ENCODE measurements at places on chromosomes 7 and 10. TPM values are rescaled to one million over a fixed set of nuclear protein-coding genes. Genes with fewer than 3 reads are reported as not detected.
A peak's percentile ranks its signal among the peaks of the same experiment; 100 is the strongest.

DNA sequence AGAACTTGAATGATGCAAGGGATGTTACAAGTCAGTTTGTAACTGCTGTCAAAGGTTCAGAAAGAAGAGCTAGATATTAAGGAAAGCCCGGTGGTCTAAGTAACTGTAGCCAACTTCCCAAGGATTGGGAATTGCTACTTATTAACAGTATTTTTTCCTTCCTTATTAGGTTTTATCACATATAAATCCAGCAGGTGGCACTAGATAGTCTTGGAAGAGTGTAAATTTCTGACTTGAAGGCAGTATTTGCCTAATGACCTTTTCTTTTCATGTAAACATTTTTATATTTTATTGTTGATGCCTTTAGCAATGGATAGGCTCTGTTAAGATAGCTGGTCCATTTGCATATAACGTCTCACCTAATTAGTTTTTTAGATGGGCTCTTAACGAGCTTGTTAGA, 51.2 kb downstream of the ANLN start:
- DNase-seq: no peak

GRCh38 chr7:113768387-113768786, 150.4 kb downstream of the PPP1R3A start:
- DNase-seq: no peak

DNA sequence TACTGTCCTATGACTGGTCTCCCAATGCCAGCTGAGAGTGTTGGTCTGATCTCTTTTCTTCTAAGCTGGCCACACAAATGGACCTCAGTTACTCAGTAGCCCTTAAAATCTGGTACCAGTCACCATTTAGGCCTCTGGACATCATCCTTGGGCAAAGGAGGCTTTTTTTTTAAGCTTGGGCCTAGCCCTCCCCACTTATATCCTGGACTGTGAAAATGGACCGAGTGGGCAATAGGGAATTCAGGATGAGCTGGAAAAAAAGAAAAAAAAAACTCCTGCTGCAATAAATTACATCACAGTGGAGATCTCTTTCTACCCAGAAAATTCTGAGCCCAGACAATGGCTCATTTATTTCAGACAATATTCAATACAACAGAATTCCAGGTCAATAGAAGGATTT, 68.4 kb downstream of the PARP12 start:
- no peak for DNase-seq

DNA sequence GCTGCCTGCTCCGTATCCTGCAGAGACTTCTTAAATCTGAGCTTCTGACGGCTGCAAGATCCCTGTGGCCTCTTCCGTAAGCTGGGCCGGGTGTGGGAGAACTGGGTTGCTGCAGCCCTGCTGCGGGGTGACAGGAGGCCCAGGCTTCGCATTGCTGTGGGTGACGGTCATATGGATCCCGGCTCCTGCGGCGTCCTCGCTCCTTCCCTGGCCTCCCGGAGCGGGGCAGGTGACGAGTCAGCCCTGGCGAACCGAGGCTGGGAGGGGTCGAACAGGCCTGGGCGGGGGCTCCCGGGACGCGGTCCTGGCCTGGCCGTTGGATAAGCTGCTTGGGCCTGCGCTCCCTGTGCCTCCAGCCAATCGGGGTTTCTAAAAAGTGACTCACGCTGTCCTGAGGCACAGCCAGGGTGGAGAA, 7.8 kb upstream of the UBE2D1 start:
- DNase-seq: peak; percentile 72

DNA sequence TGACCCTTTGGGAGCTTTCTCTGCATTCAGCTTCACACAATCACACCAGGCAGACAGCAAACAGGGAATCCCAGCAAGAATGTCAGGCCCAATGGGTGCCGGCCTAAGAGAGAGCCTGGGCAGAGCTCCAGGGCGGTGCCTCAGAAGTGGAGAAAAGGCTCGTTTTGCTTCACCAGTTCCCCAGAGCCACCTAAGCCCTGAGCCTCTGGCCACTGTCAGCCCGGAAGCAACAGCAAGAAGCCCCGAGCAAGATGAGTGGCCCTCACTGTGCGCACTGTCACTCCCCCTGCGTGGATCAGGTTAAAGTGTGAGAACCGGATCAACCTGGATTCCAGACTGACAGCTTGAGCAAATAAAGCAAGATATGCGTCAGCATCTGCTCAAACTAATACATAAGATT, 14.7 kb downstream of the CNPY1 start:
- DNase-seq: peak; percentile 40

Gene NUTM2E
- 0.63 TPM for total RNA-seq

DNA sequence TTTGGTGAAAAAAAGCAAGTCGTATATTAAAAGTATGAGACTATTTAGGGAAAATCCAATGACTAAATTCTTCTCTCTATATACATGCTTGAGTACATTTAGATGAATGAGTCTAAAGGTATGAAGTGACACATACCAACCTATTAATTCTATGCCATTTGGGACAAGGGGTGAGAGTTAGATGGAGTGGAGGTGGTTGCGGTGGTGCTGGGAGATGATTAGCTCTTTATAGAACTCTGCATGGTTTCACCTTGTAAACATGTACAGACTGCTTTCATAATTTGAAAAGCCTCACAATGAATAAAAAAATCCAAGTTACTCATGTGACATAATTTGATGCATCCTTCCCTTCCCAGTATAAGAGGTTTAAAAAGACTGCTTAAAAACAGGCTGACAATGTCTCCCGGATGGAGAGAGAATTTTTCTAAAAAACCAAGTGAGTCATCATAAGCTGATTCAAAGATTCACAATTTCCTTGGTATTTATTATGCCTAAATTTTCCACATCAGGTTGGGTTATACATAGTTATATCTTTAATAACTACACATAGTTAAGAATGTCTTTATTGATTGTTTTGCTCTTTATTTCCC, 572.8 kb downstream of the REEP3 start:
- DNase-seq: no peak

Gene FAM24B
- total RNA-seq: 0.89 TPM

- DNase-seq: peak; percentile 47
Measured at GRCh38 chr7:150322114-150322832, 882 bp upstream of the LRRC61 start.

DNA sequence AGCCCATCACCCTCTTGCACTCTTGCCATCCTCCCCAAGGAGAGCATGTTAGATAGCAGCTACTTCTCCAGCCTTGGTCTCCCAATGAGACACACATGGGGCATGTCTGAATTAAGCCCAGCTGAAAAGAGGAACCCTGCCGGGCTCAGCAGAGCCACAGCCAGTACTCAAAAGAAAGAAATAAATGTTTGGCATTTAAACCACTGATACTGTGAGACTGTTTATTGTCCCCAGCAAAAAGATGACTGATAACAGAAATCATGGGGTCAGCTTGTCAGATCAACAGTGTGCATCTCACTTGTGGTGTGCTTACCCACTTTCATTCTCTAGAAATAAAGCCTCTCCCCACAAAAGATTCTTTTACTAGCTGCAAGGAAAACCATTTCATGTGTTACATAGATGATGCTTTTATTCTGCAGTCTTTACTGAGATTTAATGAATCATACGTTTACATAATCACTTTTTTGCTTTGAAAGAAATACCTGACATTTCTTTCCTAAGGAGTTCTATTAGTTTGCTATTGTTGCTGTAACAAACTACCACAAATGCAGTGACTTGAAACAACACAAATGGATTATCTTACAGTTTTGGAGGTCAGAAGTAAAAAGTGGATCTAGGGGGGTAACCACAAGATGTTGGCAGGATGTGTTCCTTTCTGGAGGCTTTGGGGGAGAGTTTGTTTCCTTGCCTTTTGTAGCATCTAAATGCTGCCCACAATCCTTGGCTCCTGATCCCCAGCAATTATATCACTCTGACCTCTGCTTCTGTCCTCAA, 20.9 kb downstream of the ANKRD7 start:
- DNase-seq: no peak

Gene AMZ1
- 1.6 TPM for total RNA-seq

DNA sequence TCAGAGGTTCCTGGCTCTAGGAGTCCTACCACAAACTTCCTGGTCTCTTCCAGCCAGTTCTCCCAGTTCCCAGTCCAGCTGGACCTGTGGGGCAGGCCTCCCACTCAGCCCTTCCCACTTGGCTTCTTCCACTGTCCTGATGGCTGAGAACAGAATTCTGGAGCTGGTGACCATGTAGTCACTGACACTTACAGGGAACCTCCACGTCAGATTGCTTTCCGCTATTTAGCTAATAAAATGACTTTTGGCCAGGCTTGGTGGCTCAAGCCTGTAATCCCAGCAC, 63.5 kb upstream of the ZRANB1 start:
- DNase-seq: no peak

DNA sequence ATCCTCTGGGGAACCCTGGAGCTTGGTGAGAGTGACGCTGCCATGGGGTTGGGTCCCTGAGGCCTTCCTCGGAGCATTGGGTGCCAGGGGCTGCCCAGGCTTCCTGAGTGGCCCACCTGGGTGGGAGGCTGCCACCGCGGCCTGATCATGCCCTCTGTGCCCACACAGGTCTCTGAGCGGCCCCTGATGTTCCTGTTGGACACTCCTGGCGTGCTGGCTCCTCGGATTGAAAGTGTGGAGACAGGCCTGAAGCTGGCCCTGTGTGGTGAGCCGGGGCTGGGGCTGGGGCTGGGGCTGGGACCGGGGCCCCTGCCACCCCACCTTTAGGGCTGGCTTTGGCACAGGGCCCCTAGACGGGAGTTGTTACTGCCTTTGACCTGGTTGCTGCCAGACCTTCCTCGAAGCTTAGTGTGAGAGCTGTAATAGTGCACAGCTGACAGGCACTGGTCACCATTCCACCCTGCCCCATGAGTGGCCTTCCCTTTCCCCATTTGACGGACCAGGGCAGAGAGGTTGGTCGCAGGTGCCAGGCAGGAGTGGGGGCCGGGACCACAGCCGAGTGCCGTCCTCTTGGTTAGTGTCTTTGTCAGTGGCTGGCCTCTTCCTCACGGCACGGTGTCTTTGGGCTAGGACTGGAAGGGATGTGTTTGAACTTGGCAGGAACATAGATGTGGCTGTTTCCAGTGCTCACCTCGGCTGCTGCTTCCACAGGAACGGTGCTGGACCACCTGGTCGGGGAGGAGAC, 8.2 kb downstream of the MTG1 start:
- no peak for DNase-seq

DNA sequence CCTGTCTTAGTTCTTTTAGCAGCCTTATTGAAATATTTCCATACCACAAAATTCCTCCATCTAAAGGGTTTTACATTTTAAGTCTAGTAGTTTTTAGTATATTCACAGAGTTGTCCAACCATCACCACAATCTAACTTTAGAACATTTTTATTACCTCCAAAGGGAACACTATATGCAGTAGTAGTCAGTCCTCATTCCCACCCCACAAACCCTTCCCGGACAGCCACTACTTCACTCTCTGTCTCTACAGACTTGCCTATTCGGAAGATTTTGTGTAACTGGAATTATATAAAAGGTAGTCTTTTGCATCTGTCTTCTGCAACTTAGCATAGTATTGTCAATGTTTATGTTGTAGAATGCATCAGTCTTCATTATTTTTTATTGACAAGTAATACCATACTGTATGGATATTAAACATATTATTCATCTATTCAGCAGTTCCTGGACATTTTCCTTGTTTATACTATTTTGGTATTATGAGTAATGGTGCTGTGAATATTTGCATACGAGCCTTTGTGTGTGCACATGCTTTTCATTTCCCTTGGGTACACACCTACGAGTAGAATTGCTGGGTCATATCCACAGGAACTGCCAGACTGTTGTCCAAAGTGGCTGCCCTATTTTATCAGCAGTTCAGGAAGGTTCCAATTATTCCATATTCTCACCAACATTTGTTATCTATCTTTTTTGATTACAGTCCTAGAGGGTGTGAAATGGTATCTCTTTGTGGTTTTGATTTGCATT, 60.9 kb upstream of the LANCL2 start:
- DNase-seq: no peak

DNA sequence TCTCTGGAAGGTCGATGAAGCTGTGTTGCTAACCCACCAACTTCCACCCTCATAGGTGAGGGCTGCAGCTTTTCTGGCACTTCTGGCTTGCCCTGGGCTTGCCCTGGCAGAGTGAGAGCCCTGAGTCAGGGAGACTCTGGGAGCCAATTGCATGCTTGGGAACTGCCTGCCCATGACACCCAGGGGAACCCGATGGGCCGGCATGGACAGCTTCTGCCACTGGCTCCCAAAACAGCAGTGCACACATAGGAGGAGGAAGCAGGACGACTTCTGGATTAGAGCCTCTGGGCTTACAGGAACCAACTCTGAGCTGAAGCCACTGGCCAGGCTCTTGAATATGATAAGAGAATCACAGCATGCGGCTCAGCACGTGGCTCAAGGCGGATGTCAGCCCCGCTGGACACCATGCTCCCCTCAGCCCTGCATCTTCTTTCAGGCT, 135.2 kb upstream of the UNC5B start:
- peak; percentile 61 for DNase-seq

Gene RNF32
- total RNA-seq: 1.1 TPM

- DNase-seq: no peak
Measured at GRCh38 chr7:43533801-43534479, 49.0 kb upstream of the STK17A start.

GRCh38 chr10:13439313-13440184, 89.3 kb downstream of the BEND7 start:
- DNase-seq: peak; percentile 82

DNA sequence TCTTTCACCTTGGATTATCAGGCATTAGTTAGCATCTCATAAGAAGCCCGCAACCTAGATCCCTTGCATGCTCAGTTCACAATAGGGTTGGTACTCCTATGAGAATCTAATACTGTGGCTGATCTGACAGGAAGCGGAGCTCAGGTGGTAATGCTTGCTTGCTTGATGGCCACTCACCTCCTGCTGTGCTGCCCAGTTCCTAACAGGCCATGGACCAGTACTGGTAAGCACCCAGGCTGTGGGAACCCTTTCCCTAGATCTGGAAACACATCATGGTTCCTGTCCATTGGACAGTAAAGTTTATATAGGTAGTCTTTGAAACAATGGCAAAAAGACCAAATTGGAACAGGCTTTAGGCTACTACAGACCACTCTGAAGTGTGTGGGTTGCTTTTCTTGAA, 9.4 kb upstream of the CTTNBP2 start:
- DNase-seq: no peak

DNA sequence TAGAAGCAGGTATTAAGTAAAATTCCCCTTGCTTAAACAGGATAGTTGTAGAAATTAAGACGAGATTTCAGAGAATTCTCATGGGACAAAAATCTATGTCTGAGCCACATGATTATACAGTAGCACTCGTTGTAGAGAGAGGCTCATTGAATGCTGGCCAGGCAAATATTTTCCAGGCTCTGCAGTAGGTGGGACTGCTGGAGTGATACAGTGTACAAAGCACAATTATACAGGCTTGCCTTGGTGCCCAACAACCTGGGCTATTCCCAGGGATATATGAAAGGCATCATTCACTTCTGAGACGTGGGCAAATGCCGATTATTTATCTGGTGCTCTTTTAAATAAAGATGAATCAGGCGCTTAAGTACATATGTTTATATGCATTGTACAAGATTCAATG, 380.6 kb downstream of the PHTF2 start:
- no peak for DNase-seq

Data from endodermal cell (in vitro differentiated cells).